Astrocyte of the spinal cord (primary cell): ENCODE measurements at places on chromosomes 3 and 15.

DNA sequence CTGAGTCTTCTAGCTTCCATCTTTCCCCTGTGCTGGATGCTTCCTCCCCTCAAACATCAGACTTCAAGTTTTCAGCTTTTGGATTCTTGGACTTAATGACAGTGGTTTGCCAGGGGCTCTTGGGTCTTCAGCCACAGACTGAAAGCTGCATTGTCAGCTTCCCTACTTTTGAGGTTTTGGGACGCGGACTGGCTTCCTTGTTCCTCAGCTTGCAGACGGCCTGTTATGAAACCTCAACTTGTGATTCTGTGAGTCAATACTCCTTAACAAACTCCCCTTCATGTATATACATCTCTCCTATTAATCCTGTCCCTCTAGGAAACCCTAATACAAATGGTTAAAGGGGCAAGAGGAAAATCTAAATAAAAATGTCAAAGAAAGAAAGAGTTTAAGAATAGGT is 100.1 kb downstream of the ABI3BP start:
- no peak for DNase-seq

GRCh38 chr3:126961191-126961790 is 21.6 kb upstream of the PLXNA1 start:
- peak; percentile 60 for DNase-seq

DNA sequence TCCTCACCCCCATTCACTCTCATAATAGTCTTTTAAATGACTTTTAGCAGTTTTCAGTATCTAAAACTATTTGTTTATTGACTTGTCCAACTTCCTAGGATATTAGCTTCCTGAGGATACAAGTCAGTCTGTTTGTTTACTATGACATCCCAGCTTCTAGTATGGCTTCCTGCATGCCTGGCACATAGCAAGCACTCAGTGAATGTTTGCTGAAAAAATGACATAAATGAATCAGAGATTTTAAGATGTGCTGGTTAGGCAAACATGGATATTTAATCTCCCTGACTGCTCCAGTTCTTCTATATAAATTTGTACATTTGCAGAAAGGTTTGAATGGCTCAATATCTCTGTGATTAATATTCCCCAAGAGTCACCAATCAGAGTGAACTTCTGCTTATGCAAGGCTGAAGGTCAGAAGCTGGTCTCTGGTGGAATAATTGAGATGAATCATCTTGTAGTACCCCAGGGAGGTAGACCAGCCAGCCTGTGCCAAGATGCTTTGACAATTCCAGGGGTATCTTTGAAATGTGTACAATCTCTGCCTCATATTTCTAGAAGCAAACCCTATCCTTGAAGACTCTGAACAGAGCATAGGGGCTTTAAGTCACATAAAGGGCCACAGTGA is 219.0 kb upstream of the LMCD1 start:
- DNase-seq, result no peak

DNA sequence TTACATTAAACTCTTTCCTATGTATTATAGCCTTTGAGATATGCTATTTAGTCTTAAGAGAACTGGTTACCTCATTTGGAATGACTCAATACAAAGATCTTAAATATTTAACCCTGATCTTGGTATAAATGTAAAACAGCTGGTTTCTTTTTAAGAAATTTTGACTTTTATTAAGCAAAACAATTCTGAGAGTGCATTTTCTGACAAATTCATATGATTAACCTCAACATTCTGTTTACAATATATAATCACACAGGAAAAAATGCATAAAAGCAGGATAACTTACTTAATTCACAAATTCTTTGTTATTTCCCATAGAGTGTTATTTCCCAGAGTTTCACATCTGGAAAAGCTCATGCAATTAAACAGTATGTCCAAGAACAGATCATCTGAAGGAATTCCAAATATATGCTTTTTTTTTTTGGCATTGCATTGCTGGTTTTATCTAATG is 400.4 kb upstream of the THBS1 start:
- peak; percentile 55 for DNase-seq

- no peak for DNase-seq
Observed at GRCh38 chr3:191253089-191253799, 54.2 kb downstream of the OSTN start.

DNA sequence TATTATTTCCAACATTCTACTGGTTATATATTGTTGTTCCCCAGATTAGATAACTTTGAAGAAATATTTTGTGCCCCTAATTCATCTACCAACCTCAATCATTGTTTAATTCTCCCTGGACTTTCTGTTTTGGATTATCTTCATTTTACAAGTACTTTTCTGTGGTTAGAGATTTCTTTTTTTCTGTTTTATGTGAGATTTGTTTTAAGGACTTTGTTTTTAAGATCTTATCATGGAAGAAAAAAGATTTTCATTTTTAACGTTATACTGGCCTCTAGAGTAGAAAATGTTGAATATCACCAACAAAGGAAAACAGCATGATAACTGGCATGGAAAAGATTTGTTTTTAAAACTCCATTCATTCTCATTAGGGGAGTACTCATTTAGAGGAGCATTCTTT is 210.9 kb upstream of the KCNMB2 start:
- peak; percentile 77 for DNase-seq
